H54 (cell line): ENCODE measurements at places on chromosomes 3 and 15.

DNA sequence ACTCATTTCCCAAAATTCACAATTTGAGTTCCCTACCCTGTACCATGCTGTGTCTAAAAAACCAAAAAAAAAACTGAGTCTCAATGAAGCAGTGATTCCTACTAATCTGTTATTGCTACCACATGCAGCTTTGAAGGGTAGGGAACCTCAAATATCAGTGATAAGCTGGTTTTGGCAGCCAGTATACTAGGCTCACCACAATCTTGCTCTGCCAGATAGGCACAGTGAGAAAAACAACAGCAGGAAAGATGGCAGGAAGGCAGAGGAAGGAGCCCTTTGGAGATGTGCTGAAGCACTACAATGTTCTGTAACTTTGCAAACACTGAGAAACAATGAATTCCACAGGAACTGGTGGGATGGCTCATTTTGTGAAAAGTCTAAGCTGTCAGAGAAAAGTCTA is 96.9 kb upstream of the UBP1 start:
- no peak for DNase-seq

GRCh38 chr3:71502066-71502625 is 81.4 kb downstream of the FOXP1 start:
- DNase-seq, result no peak

GRCh38 chr3:114034787-114035545 is 21.4 kb downstream of the CCDC191 start:
- no peak for DNase-seq

- no peak for DNase-seq
Observed at GRCh38 chr3:12998648-12999047, 74.6 kb downstream of the IQSEC1 start.

GRCh38 chr3:42961633-42962032 is 17.5 kb upstream of the GASK1A start:
- DNase-seq, result peak; percentile 33

- no peak for DNase-seq
Observed at GRCh38 chr3:22012471-22012870, 261.5 kb upstream of the ZNF385D start.

DNA sequence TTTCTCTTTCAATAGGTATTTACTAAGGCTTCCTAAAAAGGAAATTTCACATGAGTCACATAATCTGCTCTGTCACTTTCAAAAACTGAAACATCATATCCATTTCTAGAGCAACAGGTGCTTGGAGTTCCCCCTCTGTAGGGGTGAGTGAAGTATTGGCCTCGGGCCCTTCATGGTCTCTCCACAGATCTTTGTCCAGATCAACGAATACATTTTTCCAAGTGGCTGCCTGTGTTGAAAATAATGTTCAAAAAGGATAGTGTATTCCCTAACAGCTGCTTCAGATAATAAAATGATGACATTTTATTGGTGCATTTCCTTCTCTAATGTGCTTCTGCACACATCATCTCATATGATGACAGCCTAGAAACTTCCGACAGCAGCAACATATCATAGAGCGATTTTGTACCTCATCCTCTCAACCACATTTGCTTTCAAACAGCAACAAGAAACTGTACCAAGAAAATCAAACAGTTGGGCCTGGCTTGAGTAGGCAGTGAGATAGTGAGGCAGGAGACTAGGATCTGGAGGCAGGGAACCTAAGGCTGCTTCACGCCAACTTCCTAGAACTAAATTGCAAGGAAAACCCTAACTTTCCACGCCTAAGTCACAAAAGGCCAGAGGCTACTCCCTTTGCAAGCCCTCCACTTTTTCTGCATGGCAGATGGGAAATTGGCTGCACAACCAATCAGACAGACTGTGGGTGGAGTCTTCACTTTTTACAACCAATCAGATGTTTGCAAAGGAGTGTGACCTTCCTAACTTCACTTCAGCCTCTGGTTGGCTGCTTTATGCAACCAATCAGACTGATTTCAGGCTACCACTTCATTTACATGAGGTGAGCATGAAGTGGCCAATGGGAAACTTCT is 340.2 kb downstream of the LRRC3B start:
- no peak for DNase-seq

DNA sequence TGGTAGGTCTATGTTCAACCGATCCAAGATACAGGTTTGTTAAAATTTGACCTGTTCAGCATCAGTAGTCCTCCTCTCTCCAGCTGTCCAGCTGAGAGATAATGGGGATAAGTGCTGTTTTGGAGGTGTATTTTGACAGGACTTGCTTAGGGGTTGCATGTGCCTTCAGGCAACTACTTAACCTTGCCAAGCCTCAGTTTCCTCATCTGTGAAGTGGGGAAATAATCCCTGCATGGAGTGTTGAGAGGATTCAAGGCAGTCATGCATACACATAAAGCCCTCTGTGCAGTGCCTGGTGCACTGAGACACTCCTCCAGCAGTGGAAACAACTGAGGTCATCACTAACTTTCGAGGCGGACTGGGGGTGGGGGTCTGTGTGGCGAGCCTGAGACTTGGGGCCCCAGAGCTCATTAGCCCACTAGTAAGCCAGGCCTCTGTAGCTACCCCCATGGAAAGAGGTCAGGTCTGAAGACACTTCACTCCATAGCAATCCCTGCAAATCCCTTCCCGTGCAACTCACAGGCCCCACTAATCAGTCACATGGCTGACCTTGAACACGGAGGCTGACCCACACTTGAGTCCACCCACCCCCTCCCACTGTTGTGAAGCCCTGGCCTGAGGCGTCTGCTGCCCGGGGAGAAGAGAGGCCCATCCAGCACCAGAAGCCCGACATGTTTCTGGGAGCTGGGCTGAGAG is 25.9 kb upstream of the SLC6A6 start:
- no peak for DNase-seq

GRCh38 chr3:118792191-118792590 is 242.5 kb downstream of the IGSF11 start:
- no peak for DNase-seq

DNA sequence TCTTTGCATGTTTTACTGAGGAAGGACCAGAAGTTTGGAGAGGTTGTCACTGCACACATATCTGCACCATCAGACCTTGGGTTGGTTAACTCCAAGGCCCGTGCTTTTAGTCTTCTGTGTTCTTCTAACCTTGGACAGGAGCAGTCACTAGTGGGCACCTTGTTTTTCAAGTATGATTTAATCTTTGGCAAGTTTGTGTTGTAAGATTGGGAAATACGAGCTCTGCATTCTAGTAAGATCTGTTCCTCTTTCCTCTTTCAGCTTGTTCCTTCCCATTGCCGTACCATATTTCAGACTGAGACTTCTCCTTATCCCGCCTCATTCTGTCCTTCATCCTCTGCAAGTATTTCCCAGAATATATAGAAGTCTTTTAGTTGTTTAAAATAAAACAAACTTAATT is 5.1 kb downstream of the TMOD2 start:
- no peak for DNase-seq

DNA sequence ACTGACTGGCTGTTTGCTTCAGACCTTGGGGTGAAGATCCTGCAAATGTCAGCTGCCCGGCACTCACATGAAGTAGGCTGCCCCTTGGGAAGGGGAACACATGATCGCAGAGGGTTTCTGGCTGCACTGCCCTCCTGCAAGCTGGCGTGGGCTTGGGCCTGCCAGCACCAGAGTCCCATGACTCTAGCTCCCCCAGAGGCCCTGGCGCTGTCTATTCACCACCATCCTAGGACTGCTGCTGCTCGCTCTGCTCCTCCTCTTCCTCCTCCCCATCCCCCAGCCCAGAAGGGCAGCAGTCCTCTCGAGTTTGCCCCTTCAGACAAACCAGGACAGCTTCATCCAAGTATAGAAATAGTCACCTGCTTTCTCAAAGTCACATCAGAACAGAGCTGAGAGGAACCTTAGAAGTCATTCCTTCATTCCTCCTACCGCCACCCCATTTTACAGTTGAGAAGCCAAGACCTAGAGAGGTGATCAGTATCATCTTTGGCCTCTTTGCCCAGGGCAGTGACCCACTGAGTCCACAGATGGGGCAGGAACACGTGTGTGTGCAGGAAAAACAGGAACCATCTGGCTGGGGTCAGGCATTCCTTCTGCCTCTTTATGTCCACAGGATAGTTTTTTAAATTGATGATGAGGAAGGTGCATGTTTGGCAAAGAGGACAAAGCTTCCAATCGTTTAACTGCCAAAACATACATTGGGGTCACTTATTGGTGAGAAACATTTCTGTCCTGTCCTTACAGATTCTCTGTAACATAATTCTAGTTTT is 13.2 kb downstream of the DPH3 start:
- DNase-seq, result no peak

GRCh38 chr15:64699751-64700388 is 75.5 kb downstream of the RBPMS2 start:
- no peak for DNase-seq

DNA sequence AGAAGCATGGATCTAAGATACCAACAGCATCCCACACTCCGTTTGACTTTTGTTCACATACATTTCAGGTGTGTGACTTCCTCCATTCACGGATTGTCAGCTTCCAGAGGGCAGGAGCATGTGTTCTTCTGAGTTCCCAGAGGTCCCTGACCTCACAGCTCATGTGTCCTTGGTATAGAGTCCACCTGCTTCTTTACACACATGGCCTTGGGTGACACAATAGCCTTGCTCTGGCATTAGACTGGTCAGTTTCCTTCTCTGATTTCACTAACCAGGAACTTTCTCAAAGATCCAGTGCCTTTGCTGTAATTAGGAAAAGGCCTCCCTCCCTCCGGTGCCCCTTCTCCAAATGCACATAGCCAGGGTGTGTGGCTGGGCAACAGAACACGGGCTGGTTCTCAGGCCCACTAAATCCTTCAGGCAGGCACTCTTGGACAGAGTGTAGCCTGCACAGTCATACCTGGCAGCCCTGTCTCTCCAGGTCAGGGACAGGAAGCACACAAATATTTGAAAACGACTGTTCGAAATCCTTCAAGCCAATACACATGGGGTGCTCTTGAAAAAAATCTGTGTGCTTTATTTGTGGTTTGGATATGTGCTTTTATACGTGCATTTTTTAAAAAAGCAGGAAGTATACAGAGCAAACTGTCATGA is 81.1 kb downstream of the TRIM42 start:
- no peak for DNase-seq

- no peak for DNase-seq
Observed at GRCh38 chr3:11495948-11496557, 147.7 kb downstream of the VGLL4 start.

- DNase-seq, result no peak
Observed at GRCh38 chr15:90810354-90810753, 58.0 kb upstream of the FURIN start.

DNA sequence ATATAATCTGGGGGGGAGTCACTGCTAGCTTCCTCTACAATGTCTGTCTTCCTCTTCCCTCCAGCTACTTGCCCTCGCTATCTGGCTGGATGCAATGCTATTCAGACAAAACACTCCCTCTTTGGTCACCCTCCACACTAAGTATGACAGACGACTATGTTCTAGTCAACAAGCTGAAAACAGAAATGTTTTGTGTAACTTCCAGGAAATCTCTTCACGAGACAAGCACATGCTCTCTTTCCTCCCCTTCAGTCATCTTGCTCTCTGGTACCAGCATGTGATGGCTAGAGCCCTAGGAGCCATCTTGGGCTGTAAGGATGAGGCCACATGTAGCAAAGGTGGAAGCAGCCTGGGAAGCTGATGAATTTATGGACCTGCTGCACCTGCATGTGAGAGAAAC is 151.3 kb downstream of the ARRDC4 start:
- DNase-seq, result no peak

GRCh38 chr3:122681284-122681973 is 790 bp downstream of the PARP14 start:
- no peak for DNase-seq

- DNase-seq, result peak; percentile 82
Observed at GRCh38 chr3:58487140-58487886, 4.6 kb upstream of the KCTD6 start.

- DNase-seq, result no peak
Observed at GRCh38 chr15:71219101-71219500, 103.8 kb downstream of the THSD4 start.

GRCh38 chr3:86175051-86175536 is 815.9 kb downstream of the VGLL3 start:
- no peak for DNase-seq

DNA sequence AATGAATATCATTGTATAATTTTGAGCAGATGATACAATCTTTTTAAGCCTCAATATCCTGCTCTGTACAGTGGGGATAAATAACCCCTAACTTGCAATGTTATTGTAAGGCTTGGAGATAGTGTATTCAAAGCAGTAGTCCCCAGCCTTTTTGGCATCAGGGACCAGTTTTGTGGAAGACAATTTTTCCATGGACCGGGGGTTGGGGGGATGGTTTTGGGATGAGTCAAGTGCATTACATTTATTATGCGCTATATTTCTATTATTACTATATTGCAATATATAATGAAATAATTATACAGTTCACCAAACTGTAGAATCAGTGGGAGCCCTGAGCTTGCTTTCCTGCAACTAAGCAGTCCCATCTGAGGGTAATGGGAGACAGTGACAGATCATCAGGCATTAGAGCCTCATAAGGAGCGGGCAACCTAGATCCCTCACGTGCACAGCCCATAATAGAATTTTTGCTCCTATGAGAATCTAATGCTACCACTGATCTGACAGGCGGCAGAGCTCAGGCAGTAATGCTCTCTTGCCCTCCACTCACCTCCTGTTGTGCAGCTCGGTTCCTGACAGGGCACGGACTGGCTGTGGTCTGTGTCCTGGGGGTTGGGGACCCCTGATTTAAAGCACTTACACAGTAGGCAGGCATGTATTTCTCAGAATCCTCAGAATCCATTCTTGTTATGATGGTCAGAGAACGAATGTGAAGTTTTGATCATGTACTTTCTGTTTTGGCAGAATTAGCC is 102.2 kb downstream of the PTPRG start:
- no peak for DNase-seq

- DNase-seq, result no peak
Observed at GRCh38 chr15:100893261-100893963, 13.8 kb downstream of the ALDH1A3 start.

DNA sequence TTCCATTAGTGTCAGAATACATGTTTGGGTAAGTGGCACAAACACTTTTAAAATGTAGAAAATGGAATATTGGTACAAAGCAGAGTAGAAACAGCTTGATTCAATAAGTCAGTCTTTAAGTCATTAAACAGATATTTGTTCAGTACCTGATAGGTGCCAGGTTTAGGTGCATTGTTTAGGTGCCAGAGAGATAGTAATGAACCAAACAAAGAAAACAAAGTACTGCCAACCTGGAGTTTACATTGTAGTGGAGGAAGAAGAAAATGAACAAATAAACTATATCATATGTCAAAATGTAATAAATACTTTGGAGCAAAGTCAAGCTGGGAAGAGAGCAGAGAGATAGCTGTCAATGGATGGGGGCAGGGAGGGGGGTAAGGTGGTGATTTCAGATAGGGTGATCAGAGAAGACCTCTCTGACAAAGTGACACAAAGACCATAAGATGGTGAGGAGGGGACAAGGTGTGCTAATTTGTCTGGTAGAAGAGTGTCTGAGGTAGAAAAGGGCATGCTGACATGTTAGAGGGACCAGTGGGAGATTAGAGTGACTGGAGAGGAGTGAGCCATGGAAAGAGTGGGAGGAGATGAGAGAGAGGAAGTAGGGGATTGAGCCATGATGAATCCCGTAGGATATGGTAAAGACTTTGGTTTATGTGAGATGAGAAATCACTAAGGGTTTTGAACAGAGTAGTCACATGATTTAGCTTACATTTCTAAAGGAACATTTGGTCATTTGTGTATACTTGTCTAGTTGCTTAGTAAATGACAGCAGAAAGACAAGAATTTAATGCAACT is 128.2 kb downstream of the UBE2E2 start:
- DNase-seq, result no peak
